Kasumi-1 (cell line): ENCODE measurements at places on chromosomes 12 and 14.

GRCh38 chr14:75453817-75454434, 26.1 kb downstream of the JDP2 start:
- no peak for DNase-seq

GRCh38 chr14:74402401-74403251, 23.4 kb downstream of the SYNDIG1L start:
- no peak for DNase-seq

DNA sequence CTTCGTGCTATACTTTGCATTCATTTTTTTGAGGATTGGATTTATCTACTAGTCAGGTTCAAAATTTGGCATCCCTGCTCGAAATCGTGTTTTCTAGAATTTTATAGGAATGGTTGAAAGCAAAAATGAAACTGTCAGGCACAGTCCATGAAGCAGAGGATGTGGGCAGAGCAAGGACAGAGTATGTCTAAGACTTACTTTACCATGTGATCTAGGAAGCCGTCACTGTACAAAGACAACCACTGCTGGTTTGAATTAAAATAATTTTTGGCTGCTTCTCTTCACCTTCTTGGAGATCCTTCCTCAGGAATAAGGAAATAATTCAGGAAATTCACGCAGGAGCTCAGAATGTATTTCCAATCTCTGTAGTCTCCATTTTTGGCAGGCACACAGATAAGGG, 31.6 kb upstream of the SGPP1 start:
- DNase-seq: no peak

DNA sequence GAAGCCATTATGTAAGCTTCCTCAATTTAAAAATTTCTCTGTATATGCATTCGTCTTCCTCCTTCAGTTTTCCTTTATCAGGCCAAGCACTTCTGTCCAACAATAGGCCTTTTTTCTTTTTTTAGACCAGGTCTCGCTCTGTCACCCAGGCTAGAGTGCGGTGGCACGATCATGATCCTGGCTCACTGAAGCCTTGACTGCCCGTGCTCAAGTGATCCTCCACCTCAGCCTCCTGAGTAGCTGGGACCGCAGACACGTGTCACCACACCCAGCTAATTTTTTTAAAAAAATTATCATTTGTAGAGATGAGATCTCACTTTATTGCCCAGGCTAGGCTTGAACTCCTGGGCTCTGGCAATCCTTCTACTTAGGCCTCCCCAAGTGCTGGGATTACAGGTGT, 25.8 kb downstream of the TAOK3 start:
- no peak for DNase-seq

DNA sequence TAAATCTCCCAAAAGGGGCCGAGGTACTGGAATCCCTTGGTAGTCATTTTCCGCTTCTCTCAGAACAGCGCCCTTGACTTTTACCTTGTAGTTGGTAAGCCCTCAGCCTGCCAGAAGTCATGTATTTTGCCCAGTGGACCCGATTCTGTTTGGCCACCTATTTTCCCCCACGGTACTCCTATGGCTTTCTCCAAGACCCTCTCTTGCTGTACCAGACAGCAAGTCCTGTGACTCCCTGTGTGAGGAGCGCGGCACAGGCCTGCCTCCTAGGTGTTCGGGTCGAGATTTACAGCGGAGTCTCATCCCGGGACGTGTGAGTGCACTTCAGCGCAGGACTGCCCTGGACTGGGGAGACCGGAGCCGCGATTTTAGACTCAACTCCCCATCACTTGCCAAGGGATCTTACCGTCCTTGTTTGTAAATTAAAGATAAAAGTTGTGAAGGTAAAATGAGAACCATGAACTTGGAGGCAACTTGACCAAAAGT, 1.1 kb upstream of the MBD6 start:
- no peak for DNase-seq

GRCh38 chr12:116126610-116127009, 150.9 kb downstream of the MED13L start:
- DNase-seq: no peak
